ENCODE measurements at places on chromosomes 5 and 9. TPM values are rescaled to one million over a fixed set of nuclear protein-coding genes. Genes with fewer than 3 reads are reported as not detected.

PROB1 gene
- 3.0 TPM for total RNA-seq

SPINK13 gene
- total RNA-seq = not detected

HRCT1 gene
- not detected for total RNA-seq

TSSK1B gene
- total RNA-seq = not detected

MEIKIN gene
- total RNA-seq = 0.75 TPM

PCDHGB7 gene
- total RNA-seq = 1.9 TPM

FAM78A gene
- total RNA-seq = 42.9 TPM

FBLL1 gene
- not detected for total RNA-seq

GARIN3 gene
- total RNA-seq = not detected

TPPP gene
- 0.07 TPM for total RNA-seq

IFNA13 gene
- not detected for total RNA-seq

BTNL3 gene
- not detected for total RNA-seq

TAS2R1 gene
- total RNA-seq = not detected

PHPT1 gene
- total RNA-seq = 36.5 TPM

PCDHGB6 gene
- 2.2 TPM for total RNA-seq

PCDHB3 gene
- not detected for total RNA-seq

MYMK gene
- total RNA-seq = not detected

FCN2 gene
- total RNA-seq = not detected

PROP1 gene
- total RNA-seq = not detected

NRG2 gene
- total RNA-seq = 0.22 TPM

DMRT3 gene
- not detected for total RNA-seq

PRRT1B gene
- total RNA-seq = not detected

SLCO6A1 gene
- not detected for total RNA-seq

HAVCR2 gene
- 2.6 TPM for total RNA-seq

MSX2 gene
- total RNA-seq = not detected

LECT2 gene
- total RNA-seq = not detected

INSL6 gene
- not detected for total RNA-seq

WNT8A gene
- not detected for total RNA-seq

NUTM2F gene
- not detected for total RNA-seq

TERT gene
- total RNA-seq = 0.39 TPM

PCDHAC1 gene
- total RNA-seq = not detected

SHC3 gene
- not detected for total RNA-seq

RAD50 gene
- 32.7 TPM for total RNA-seq

PCDHB4 gene
- total RNA-seq = not detected

ECPAS gene
- 66.7 TPM for total RNA-seq

ODF2 gene
- 36.6 TPM for total RNA-seq

FAM151B gene
- 1.1 TPM for total RNA-seq
